Epithelial cell of esophagus (primary cell): ENCODE measurements at places on chromosomes 6 and 20.

- DNase-seq, result no peak
Measured at GRCh38 chr6:26260110-26260637, 104.8 kb upstream of the BTN3A2 start.

- peak; percentile 62 for DNase-seq
Measured at GRCh38 chr6:84774157-84774984, 10.0 kb upstream of the TBX18 start.

GRCh38 chr20:11755071-11755841, 162.4 kb upstream of the BTBD3 start:
- no peak for DNase-seq

DNA sequence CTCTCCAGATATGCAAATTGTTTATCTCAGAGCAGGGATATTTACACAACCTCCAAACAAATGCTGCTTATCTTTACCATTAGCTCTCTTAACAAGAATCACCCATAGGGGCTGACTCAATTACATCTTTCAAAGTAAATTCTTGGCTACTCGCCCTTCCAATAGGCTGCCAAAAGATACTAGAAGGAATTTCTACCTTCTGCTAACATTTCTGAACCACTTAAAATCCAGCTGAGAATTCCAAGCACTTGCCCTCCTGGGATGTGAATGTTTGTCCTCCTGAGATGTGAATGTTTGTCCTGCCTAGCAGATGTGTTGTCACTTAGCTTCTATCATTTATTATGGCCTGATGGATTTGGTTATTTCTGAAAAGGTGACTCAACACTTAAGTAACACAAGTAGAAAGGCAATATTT, 388.0 kb downstream of the GJA1 start:
- DNase-seq, result no peak

GRCh38 chr6:156980948-156981347, 203.8 kb downstream of the ARID1B start:
- DNase-seq, result peak; percentile 4

DNA sequence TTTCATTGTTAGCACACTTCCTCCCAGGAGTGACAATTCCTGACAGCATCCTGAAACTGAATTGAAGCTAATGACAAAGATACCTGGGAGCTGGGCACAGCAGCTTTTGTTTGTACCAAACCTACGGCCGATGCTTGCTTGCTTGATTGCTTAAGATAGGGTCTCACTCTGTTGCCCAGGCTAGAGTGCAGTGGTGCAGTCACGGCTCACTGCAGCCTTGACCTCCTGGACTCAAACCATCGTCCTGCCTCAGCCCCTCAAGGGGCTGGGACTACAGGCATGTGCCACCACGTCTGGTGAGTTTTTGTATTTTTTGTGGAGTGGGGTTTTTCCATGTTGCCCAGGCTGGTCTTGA, 84.7 kb upstream of the SCP2D1 start:
- DNase-seq, result no peak

DNA sequence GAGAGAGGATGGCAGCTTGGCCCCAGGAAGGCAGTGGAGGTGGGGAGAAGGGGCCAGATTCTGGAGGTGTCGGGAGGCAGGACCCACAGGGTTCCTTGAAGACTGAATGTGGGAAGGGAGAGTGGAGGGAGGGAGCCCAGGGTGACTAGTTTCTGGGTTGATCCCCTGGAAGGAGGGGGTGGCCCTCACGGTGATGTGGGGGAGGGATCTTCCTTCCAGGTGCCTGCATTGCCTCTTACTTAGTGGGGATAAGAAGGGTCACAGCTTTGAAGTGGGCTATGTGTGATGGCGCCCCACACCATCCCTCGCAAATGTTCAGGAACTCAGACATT, 26.7 kb downstream of the VSTM2L start:
- DNase-seq, result no peak

DNA sequence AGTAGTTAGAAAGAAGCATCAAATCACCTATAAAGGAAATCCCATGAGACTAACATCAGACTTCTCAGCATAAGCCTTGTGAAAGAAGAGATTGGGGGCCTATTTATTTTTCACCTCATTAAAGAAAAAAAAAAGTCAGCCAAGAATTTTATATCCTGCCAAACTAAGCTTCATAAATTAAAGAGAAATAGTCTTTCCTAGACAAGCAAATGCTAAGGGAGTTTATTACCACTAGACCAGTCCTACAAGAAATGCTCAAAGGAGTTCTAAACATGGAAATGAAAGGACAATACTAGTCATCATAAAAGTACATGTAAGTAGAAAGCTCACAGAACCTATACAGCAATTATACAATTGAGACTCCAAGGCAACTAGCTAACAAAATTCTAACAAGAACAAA, 96.5 kb upstream of the OLIG3 start:
- DNase-seq, result no peak

DNA sequence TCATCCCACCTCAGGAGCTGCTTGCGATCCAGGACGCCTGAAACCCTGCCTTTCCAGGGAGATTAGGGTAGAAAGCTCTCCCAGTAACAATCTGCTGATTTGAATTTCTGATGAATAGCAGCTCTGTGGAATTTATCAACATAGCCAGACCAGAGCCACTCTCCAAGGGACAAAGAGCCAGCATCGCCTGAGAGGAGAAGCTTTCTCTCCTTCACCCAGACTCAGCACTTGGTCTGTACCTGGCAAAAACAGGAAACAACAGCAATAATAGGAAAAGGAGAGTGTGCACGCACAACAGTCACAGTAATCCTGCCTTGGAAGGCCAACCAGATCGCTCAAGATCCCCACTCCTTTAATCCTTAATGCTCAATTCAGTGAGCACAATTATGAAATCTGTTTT, 22.3 kb upstream of the ROS1 start:
- no peak for DNase-seq

DNA sequence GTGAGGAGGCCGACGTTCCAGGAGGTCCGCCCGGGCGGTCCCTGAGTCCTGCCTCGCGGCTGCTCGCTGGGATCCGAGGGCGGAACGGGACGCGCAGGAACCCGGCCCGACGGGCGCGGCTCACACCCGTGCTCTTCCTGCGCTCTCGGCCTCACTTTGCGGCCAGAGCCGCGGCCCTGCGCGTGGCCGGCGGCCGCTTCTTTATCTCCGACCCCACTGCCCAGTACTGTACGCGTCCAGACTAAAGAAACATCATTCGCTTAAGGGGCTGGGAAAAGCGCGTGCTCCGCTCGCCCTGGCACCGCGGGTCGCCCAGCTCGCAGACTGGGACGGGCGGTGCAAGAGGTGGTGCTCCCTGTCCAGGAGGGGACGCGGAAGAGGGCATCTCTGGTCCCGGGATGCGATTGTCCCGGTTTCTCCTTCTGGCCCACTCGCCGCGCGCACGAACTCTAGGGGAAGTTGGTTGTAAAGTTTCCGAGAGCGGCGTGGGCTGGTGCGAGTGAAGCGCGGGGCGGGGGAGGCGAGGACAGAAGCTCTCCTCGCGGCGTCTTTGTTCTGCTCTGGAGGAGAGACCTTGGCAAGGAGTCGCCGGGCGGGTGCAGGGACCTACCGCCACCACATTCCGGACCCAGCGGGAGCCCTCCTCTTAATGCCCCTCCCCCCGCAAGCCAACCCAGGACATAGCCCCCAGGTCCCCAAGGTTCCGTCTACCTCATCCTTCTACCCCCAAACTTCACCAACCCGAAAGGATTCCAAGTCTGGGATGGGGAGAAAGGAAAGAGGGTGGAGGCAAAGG, 71.0 kb downstream of the SOX4 start:
- DNase-seq, result peak; percentile 32

- peak; percentile 79 for DNase-seq
Measured at GRCh38 chr6:157823001-157823527, at the start of gene SNX9. Gene SNX9 (plus strand): TSS chr6:157823246. CDS start chr6:157823435, 189 bp downstream.

GRCh38 chr6:159720708-159721107, 6.6 kb upstream of the WTAP start:
- DNase-seq, result peak; percentile 62

GRCh38 chr6:40379811-40380210, 207.4 kb downstream of the LRFN2 start:
- no peak for DNase-seq

DNA sequence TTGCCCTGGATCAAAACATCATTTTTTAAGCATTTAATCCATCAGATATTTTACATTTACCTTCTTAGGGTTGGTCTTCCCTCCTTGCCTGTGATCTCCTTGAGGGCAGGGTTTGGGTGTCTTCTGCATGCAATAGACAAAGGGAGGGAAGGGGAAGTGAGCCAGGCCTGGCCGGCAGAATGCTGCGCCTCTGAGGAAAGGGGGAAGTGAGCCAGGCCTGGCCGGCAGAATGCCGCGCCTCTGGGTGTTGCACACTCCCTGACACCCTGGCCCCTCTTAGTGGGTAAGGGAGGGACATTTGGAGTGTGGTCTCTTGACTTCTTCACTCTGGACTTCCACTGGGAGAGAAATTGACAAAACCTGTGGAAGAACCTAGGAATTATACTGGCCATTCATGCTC, 12.4 kb downstream of the PSMF1 start:
- no peak for DNase-seq

GRCh38 chr6:28200020-28200419, 25.1 kb upstream of the ZSCAN9 start:
- no peak for DNase-seq
